Muscle of leg (tissue), 16 donors: ENCODE measurements at places on chromosomes 13 and 19. TPM values are rescaled to one million over a fixed set of nuclear protein-coding genes. Genes with fewer than 3 reads are reported as not detected.

DNA sequence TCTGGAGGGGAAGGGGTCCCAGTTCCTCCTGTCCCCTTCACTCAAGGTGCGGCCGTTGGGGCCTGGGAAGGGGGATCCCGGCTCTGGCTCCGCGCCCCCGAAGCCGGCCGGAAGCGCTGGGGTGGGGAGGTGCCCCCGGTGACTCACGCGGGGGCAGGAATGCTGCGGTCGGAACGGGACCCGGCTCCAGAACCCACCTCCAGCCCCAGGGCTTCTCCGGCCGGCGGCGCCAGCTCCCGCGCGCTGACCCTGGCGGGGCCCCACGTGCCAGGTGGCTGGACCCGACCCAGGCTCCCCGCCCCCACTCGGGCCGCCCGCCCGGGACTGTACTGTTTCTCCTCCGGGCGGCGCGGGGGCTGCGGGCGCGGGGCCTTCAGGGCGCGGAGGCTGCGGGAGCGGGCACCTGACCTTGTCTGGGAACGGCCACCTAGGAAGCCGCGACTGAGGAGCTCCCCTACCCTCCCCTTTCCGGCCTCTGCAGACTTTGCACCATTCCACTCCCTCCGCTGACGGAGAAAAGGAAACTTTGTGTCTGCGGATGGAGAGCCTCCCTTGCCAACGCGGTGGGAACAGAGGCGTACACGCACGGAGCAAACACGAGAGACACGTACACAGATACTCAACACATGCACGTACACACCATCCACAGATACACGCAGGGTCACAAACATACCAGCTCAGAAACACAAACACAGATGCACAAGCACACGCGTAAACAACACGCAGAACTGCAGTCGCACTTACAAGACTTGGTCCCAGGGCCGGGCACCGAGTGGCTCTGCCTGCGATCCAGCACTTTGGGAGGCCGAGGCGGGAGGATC lies 7.2 kb downstream of the AXL start:
- H3K27me3 ChIP-seq, result no peaks in the 10 kb centered on the region
- H3K27ac ChIP-seq, result peak overlapping the region; percentile 92
- H3K4me3 ChIP-seq, result peak overlapping the region; percentile 52
- H3K4me1 ChIP-seq, result peaks cover 32% of the 10 kb centered on the region
- H3K36me3 ChIP-seq, result peaks cover 24% of the 10 kb centered on the region

GRCh38 chr19:408441-408901 lies 476 bp downstream of the C2CD4C start:
- H3K27ac ChIP-seq, result no peak overlapping the region
- H3K4me3 ChIP-seq, result peak overlapping the region; percentile 38
- peaks cover 40% of the 10 kb centered on the region for H3K27me3 ChIP-seq
- no peaks in the 10 kb centered on the region for H3K36me3 ChIP-seq

- no peak for DNase-seq
- H3K4me1 ChIP-seq, result no peaks in the 10 kb centered on the region
- no peak overlapping the region for H3K27ac ChIP-seq
- no peaks in the 10 kb centered on the region for H3K36me3 ChIP-seq
- H3K27me3 ChIP-seq, result no peaks in the 10 kb centered on the region
Observed at GRCh38 chr13:99028890-99029289, 51.0 kb upstream of the DOCK9 start.

GRCh38 chr13:112910616-112911280 lies 58.3 kb upstream of the MCF2L start:
- H3K27ac ChIP-seq, result no peak overlapping the region
- peaks cover 3% of the 10 kb centered on the region for H3K4me1 ChIP-seq
- no peaks in the 10 kb centered on the region for H3K36me3 ChIP-seq

Gene TMEM59L
- 3.9 TPM for total RNA-seq

- no peaks in the 10 kb centered on the region for H3K27me3 ChIP-seq
- no peak overlapping the region for H3K4me3 ChIP-seq
- DNase-seq, result no peak
- peaks cover 10% of the 10 kb centered on the region for H3K36me3 ChIP-seq
- peaks cover 43% of the 10 kb centered on the region for H3K4me1 ChIP-seq
Observed at GRCh38 chr19:15297416-15298224, 34.7 kb downstream of the BRD4 start.

- peak; percentile 89 for DNase-seq
- H3K4me3 ChIP-seq, result no peak overlapping the region
- H3K4me1 ChIP-seq, result peaks cover 45% of the 10 kb centered on the region
- H3K27ac ChIP-seq, result no peak overlapping the region
- peaks cover 22% of the 10 kb centered on the region for H3K27me3 ChIP-seq
Observed at GRCh38 chr19:5880604-5881078, 10.3 kb upstream of the FUT5 start.

GRCh38 chr19:32877977-32878745 lies 8.6 kb upstream of the SLC7A9 start:
- peaks cover 20% of the 10 kb centered on the region for H3K36me3 ChIP-seq
- no peaks in the 10 kb centered on the region for H3K4me1 ChIP-seq
- H3K4me3 ChIP-seq, result no peak overlapping the region
- H3K27ac ChIP-seq, result no peak overlapping the region
- H3K27me3 ChIP-seq, result no peaks in the 10 kb centered on the region
- no peak for DNase-seq
